ENCODE measurements at places on chromosomes 16 and 17. TPM values are rescaled to one million over a fixed set of nuclear protein-coding genes. Genes with fewer than 3 reads are reported as not detected.
A peak's percentile ranks its signal among the peaks of the same experiment; 100 is the strongest.

- peaks cover 15% of the 10 kb centered on the region for H3K4me1 ChIP-seq
- DNase-seq: no peak
- H3K27ac ChIP-seq: peak overlapping the region; percentile 93
- H3K36me3 ChIP-seq: peaks cover 18% of the 10 kb centered on the region
Measured at GRCh38 chr16:88651989-88652761, 1.3 kb upstream of the CYBA start.

- H3K27ac ChIP-seq: no peak overlapping the region
- H3K27me3 ChIP-seq: no peaks in the 10 kb centered on the region
- H3K4me1 ChIP-seq: peaks cover 36% of the 10 kb centered on the region
- no peak for DNase-seq
- no peak overlapping the region for H3K4me3 ChIP-seq
- H3K36me3 ChIP-seq: no peaks in the 10 kb centered on the region
Measured at GRCh38 chr16:49466881-49467280, 93.3 kb downstream of the C16orf78 start.

DNA sequence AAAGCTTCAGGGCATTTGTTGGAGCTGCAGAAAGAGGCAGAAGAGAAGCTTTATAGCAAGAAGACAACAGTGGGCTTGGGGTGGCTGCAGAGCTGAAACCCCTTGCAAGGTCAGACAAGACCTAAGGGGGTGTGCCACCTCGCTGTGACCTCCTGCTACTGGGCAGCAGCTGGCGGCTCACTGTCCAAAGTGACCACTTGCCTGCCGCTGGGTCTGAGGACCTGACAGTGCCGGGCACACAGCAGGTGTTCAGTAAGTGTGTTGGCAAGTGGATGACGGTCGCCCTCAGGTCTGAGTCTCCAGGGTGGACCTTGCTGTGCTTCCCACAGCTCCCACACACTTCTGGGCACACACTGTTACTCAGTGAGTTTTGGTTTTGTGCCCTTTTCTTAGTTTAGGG lies 336.5 kb downstream of the C16orf95 start:
- H3K36me3 ChIP-seq: no peaks in the 10 kb centered on the region
- no peak overlapping the region for H3K27ac ChIP-seq
- H3K27me3 ChIP-seq: peaks cover 4% of the 10 kb centered on the region
- no peak for DNase-seq

DNA sequence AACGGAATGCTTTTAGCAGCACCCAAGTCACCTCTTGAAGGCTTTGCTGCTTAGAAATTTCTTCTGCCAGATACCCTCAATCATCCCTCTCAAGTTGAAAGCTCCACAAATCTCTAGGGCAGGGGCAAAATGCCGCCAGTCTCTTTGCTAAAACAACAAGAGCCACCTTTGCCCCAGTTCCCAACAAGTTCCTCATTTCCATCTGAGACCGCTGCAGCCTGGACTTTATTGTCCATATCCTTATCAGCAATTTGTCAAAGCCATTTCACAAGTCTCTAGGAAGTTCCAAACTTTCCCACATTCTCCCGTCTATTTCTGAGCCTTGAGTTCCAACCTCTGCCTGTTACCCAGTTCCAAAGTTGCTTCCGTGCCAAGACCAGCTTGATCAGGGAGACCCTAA lies 27.4 kb downstream of the TMC6 start:
- no peaks in the 10 kb centered on the region for H3K27me3 ChIP-seq
- peaks cover 32% of the 10 kb centered on the region for H3K36me3 ChIP-seq
- H3K4me3 ChIP-seq: no peak overlapping the region
- no peak for DNase-seq
- H3K27ac ChIP-seq: no peak overlapping the region
- H3K4me1 ChIP-seq: no peaks in the 10 kb centered on the region

GRCh38 chr17:61157246-61157886 lies 242.3 kb upstream of the TBX2 start:
- no peaks in the 10 kb centered on the region for H3K36me3 ChIP-seq
- no peak for DNase-seq
- peaks cover 25% of the 10 kb centered on the region for H3K4me1 ChIP-seq
- no peak overlapping the region for H3K27ac ChIP-seq
- H3K27me3 ChIP-seq: no peaks in the 10 kb centered on the region
- H3K4me3 ChIP-seq: no peak overlapping the region

- peak; percentile 81 for DNase-seq
- no peak overlapping the region for H3K4me3 ChIP-seq
- H3K4me1 ChIP-seq: peaks cover 12% of the 10 kb centered on the region
- peaks cover 39% of the 10 kb centered on the region for H3K27me3 ChIP-seq
- no peaks in the 10 kb centered on the region for H3K36me3 ChIP-seq
Measured at GRCh38 chr16:67428146-67428731, 2.7 kb upstream of the HSD11B2 start.

DNA sequence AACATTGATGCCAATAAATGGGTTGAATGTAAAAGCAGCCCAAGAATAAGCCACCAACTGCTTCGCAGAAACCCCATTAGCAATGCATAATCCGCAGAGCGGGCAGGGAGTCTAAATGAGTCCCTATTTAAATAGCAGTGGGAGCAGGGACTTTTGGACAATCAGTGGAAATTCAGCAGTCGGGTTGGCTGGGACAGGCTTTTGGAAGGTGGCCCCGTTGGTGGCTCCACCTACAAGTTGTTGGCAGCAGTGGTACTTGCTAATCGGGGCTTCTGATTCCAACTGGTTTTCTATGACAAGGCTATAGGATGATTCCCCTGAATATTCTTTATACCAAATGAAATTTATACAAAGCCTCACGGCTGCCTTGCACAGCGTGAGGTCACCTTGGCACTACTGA lies 86.3 kb downstream of the WDR59 start:
- H3K27ac ChIP-seq: no peak overlapping the region
- no peak for DNase-seq

Gene RAD51D
- 19.9 TPM for total RNA-seq

Gene CRK
- 11.6 TPM for total RNA-seq

Gene ZNF232
- 16.1 TPM for total RNA-seq

Measured in activated CD4-positive, alpha-beta T cell treated with anti-CD3 and anti-CD28 coated beads for 36 hours (primary cell).